ENCODE measurements at places on chromosomes 13 and 19.

DNA sequence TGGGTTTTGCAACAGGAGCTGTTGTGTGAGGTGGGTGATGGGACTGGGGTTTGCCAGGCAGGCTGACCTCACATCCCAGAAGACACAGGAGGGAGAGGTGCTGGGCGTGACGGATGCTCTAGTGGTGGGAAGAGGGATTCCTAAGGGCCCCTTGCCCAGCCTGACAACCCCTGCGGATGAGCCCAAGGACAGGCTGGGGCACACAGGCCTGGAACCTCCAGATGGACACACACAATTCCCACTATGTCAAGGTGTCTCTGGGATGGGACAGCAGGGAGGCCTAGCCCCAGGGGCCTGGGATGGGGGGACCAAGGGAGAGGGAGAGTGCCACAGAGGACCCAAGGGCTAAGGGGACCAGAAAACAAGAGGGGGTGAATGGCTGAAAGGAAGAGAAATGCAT lies 191.5 kb downstream of the ZNF536 start:
- no peak for DNase-seq

- no peak for DNase-seq
Observed at GRCh38 chr19:7668842-7669241, at the start of gene RETN. Gene RETN (plus strand): TSS chr19:7669049. CDS start chr19:7669327, 278 bp downstream.

DNA sequence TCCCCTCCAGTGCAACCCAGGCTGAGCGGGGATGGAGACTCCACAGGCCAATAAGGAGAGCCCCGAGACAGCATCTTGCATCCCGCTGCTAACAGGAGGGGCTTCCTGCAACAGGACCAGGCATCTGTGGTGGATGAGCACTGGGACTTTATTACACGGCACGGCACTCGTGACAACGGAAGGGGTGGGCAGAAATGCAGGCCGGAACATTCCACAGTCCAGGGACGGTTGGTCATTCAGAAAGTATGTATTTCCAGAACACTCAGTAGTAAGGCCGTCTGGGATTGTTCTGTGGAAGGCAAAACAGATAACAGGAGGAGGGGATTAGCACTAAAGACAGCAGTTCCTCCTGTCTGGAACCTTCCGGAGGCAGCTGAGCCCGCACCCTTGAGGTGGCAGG lies 3.3 kb upstream of the TM6SF2 start:
- no peak for DNase-seq

DNA sequence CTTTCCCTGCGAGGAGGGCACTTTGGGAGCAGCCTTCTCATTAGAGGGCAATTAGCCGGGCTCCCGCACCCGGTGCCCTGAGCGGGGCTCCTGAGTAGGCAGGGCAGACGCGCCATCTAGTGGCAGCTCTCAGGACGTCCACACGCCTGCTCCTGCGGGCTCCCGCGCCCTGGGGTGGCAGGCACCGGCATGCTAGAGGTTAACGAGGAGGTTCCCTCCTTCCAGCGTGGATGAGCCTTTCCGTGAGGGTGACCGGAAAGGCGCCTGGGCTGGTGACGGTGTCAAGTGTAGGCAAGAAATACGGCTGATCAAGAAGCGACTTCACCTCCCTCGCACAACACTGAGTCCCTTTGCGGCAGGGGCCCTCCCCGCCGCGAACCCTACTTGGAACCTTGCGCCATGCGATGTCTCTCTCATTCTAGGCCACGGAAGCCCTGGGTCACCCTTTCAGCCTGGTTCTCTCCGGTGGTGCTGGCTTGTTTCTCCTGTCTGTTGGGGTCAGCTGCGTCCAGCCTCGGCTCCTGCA lies 67.7 kb downstream of the ALOX5AP start:
- peak; percentile 76 for DNase-seq

- DNase-seq: no peak
Observed at GRCh38 chr13:27821566-27821965, 29.3 kb downstream of the GSX1 start.

- DNase-seq: no peak
Observed at GRCh38 chr13:33751151-33751550, 66.8 kb upstream of the RFC3 start.

GRCh38 chr19:7013678-7014077 lies 7.6 kb downstream of the MBD3L2B start:
- peak; percentile 28 for DNase-seq

DNA sequence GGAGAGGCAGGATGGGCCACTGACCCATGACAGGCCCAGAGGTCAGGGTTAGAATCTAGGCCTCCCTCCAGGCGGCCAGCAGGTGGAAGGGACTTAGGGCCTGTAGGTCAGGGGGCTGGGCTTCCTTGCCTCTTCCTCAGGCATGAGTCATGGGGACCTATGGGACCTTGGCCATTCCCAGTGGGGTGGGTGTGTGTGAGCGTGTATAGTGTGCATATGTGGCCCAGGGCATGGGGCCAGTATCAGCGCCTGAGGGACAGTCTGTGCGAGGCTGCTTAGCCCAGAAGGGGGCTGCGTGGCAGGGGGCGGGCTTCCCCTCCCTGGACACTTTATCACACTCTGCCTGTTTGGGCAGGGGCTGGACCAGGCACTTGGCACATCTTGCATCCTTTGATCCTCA lies 13.3 kb downstream of the KCTD15 start:
- DNase-seq: no peak

- no peak for DNase-seq
Observed at GRCh38 chr13:32048816-32049215, 17.2 kb downstream of the FRY start.

- no peak for DNase-seq
Observed at GRCh38 chr13:56009418-56009817, 1131.3 kb upstream of the PRR20A start.

DNA sequence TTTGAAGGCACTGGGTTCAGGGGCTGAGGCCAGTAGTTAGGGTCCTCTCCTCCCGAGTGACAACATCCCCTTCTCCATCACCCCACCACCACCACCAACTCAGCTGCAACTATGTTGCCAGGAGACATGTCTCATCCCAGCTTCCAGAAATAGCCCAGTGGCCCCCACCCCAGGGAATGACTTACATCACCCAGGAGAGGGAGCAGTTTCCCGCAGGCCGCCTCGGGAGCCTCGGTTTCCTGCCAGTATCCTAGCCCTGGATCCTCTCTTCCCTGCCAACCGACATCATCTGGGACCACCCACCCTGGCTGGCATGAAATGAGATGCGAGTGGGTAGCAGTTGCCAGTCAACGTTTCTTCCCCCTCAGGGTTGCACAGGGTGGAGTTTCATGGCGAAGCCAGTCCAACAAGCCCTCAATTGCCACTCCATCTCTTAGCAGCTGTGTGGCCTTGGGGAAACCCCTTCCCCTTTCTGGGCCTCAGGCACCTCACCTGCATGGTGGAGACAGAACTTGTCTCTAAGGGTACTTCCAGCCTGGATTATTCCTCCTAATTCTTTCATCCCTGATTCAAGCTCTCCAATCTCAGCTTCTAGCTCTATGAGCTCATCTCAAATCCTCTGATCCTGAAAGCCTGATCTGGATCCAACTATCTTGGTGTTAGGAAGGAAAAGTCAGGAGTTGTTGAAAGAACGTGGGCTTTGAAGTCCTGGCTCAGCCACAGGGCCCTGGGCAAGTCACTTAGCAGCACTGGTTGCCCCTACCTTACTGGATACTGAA lies 3.9 kb upstream of the GSK3A start:
- DNase-seq: no peak

DNA sequence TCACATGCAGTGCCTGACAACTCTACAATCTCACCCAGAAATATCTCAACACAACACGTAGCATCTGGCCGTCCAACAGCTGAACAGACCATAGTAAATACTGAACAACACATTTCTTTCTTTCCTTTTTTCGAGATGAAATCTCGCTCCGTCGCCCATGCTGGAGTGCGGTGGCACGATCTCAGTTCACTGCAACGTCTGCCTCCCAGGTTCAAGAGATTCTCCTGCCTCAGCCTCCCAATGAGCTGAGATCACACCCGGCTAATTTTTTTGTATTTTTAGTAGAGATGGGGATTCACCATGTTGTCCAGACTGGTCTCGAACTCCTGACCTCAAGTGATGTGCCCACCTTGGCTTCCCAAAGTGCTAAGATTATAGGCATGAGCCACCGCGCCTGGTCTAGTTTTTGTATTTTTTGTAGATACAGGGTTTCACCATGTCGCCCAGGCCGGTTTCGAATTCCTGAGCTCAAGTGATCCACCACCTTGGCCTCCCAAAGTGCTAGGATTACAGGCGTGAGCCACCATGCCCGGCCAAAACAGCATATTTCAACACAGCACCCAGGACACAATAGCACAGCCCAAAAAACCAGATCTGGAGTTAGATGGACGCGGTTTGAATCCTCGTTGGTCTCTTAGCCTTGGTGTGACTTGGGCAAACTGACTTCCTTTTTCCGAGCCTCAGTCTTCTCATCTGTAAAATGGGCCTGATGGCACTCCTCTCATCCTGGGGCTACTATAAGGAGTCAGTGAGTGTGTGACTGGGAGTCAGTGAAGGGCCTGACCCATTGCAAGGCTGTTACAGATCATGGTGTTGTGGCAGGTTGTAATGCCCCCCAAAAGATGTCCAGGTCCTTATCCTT lies 22.6 kb downstream of the CYP2A6 start:
- no peak for DNase-seq

DNA sequence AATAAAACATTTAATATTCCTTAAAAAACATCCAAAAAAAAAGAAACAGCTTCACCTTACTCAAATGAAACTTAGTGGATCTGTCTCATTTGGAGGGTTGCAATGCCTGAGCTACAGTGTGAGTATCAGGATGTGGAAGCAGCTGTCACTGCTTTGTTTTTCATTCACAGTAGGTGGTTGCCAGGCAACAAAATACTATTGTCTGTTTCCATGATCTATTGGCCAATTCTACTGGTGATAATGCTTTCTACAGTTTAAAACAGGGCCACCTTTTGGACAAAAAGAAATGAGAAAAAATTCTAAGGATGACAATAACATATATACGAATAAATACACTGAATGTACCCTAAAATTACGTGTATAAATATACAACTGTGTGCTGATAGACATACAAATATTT lies 3.0 kb downstream of the ENOX1 start:
- no peak for DNase-seq

DNA sequence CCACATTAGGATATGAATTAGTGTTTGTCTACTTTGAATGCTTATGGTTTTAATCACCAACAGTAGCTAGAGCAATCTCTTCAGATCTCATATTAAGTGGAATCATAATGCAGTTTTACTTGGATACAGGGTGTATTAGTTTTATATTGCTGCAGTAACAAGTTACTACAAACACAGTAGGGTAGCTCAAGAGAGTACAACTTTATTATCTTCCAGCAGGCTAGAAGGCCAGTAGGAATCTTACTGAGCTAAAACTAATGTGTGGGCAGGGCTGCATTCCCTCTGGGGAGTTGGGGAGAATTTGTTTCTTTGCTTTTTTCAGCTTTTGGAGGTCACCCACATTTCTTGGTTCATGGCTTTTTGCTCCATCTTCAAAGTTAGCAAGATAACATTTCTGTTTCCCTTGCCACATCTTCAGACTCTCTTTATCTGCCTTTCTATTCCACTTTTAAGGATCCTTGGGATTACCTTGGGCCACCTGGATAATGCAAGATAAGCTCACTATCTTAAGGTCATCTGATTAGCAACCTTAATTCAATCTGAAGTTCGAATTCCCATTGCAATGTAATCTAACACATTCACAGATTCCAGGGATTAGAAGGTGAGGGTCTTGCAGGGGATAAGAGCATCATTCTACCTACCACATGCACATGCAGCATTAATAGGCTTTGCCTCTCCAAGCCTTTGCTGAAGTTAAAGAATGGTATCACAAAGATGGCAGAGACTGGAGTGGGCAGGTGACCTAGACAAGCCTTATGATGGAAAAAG lies 134.1 kb upstream of the SLC10A2 start:
- no peak for DNase-seq

DNA sequence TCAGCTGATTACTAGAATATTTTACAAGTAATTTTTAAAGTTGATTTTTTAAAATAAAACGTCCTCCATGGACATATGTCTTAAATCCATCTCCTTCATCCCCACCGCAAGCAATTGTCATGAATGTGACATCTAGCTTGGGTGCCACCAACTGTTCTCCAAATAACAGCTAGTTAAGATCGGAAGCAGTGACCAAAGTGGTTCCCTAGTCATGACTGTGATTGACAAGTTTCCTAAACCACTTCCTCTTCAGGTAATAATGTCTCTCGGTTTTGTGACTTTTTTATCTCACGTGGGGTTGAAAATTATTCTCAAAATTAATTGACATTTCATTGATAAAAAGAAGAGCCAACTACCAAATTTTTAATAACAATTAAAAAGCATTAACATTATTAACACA lies 135.3 kb upstream of the MIR17HG start:
- DNase-seq: no peak

- DNase-seq: no peak
Observed at GRCh38 chr19:16355293-16356043, 30.8 kb downstream of the KLF2 start.

DNA sequence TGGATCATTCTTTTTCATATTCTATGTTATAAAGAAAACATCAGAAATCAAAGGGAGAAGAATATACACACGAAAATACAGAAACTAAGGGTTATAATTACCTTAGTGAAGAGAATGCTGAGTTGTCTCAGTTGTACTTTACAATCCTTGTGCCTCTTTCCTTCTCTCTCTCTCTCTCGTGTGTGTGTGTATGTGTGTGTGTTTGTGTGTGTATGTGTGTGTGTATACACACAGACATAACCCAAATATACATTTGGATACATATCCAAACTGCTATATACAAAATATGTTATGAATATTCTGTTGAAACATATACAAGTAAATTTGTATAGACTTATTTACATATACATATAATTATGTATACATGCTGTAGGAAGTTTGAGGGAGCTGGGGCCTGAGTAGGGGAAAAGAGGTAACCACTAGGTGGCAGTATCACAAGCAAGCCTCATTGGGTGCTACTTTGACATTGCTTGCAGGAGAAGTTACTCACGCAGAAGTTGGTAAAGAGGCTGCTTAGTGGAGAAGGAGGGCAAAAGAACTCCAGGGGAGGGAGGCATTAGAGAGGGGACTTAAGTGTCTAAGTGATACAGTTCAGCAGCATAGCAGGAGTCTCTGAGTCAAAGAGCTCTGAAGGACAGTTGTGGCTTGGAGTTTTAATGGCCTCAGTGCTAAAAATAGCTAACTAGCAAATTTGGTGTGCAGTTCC lies 465.1 kb upstream of the PCDH20 start:
- DNase-seq: no peak

GRCh38 chr19:21698215-21698614 lies 69.2 kb downstream of the ZNF100 start:
- DNase-seq: peak; percentile 34

GRCh38 chr13:105282406-105283285 lies 1252.8 kb downstream of the EFNB2 start:
- no peak for DNase-seq

DNA sequence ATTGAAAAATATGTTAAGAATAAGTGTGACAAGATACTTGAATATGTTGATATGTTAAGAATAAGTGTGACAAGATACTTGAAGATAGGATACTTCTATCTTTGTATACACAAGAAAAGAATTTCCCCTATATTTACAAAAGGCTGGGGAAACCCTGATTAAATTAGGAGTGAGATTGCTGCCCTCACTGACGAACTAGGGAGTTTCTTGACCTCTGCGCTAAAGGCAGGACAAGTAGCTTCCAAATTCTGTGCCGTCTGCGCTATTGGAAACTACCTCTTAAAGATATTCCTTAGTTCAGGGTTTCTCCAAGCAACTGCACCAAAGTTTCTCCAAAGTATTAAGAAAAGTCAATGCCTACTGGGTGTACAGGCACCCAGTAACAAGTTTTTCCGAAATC lies 730 bp downstream of the ZNF260 start:
- no peak for DNase-seq

All from CD4-positive, alpha-beta T cell treated with Interleukin-6 at 100 ng/mL for 8 hours (primary cell).